Uterus (tissue), 4 donors: ENCODE measurements at places on chromosomes 1 and 21. TPM values are rescaled to one million over a fixed set of nuclear protein-coding genes. Genes with fewer than 3 reads are reported as not detected.

Gene FLG2
- not detected for total RNA-seq

Gene DMRTA2
- not detected for total RNA-seq

Gene KRTAP12-2
- not detected for total RNA-seq

Gene HSPA6
- 0.55 TPM for total RNA-seq

Gene TRIM45
- 4.6 TPM for total RNA-seq

Gene SYCP1
- 0.35 TPM for total RNA-seq

Gene SH2D2A
- not detected for total RNA-seq

Gene ZNF695
- total RNA-seq: 3.5 TPM

Gene EPHA8
- not detected for total RNA-seq

Gene SPRR1A
- total RNA-seq: not detected

Gene OR2G6
- total RNA-seq: not detected

Gene DISP1
- total RNA-seq: 17.4 TPM

Gene CFHR1
- total RNA-seq: not detected

Gene ETNK2
- total RNA-seq: 12.1 TPM

Gene FCRL2
- total RNA-seq: 0.51 TPM

Gene WNT3A
- total RNA-seq: not detected

Gene TLCD4
- total RNA-seq: 2.0 TPM

Gene C1QTNF12
- total RNA-seq: 8.2 TPM

Gene ADAM30
- not detected for total RNA-seq

Gene NPHS2
- total RNA-seq: not detected

Gene NBPF10
- 4.0 TPM for total RNA-seq

Gene ADARB1
- total RNA-seq: 21.8 TPM

Gene TNFRSF4
- total RNA-seq: 1.5 TPM

Gene DCDC2B
- 0.26 TPM for total RNA-seq

Gene CCDC27
- total RNA-seq: not detected

Gene C1orf210
- 0.62 TPM for total RNA-seq

Gene SH2D1B
- total RNA-seq: 0.21 TPM

Gene RNF186
- total RNA-seq: not detected

Gene FCRL5
- 0.48 TPM for total RNA-seq

Gene RCSD1
- 1.8 TPM for total RNA-seq

Gene IL22RA1
- not detected for total RNA-seq

Gene MAN1C1
- total RNA-seq: 31.1 TPM

Gene SH2D5
- total RNA-seq: not detected

Gene UCK2
- total RNA-seq: 34.1 TPM

Gene RGS18
- total RNA-seq: 2.3 TPM

Gene OR2T11
- total RNA-seq: not detected

Gene MFAP2
- 24.7 TPM for total RNA-seq

Gene ANXA9
- 2.3 TPM for total RNA-seq

Gene YRDC
- total RNA-seq: 8.5 TPM

Gene CBS
- 4.9 TPM for total RNA-seq

Gene CD101
- total RNA-seq: 4.1 TPM

Gene FTCD
- total RNA-seq: not detected

Gene ANGEL2
- total RNA-seq: 79.9 TPM

Gene SELE
- 5.6 TPM for total RNA-seq

Gene PCP4
- total RNA-seq: 35.9 TPM
